ENCODE measurements at places on chromosomes 6 and 20.

GRCh38 chr20:59178983-59179595 is 15.5 kb downstream of the ZNF831 start:
- DNase-seq = no peak

DNA sequence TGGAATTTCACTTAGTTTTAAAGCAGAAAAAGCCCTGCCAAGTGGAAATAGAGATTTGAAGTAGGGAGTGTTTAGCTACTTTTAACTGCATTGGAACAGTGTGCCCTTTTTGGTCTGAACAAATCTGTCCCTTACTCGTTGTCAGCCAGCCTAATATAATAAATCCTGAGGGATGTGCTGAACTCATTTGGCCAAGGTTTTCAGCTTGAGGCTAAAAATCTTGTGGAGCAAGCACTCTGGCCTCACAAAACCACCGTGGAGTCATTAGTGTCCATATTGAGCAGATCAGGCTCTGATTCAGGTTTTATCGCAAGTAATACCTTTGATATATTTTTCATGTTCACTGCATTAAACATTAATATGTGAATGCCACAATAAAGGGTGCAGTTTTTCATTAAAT is 383.5 kb downstream of the FRK start:
- no peak for DNase-seq

GRCh38 chr6:19795211-19795610 is 42.0 kb upstream of the ID4 start:
- no peak for DNase-seq

DNA sequence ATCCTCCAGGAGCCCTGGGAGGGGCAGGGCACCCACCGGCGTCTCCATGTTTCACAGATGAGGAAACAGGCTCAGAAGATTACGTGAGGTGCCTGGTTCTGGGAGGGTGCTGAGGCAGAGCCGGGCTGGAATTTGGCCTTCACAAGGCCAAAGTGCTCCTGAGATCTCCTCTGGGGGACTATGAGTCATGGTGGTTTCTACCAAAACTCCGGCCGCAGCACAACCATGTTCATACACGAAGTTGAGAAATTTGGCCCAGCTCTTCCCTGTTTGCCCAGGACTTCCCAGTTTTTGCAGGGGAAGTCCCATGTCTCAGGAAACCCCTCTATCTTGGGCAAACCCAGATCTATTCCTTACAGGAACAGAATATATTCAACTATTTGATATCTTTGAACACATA is 172.9 kb upstream of the CDYL start:
- DNase-seq = no peak

DNA sequence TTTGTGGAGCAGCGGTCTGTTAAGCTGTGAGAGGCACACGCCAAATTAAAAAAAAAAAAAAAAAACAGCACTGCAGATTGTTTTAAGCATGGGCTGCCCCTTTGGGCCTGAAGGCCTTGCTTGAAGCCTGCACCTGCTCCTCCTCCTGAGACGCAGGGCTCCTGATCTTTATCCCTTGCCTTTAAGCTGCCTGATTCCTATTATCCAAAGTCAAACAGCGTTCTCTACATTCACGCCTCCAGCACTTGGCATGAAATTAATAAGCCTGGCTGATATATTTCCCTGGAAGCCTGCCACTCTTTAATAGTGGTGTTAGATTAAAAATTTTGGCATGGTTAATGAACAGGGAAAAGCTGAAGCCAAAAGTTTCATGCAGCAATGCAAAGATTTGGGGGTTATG is 163.9 kb downstream of the FAXC start:
- DNase-seq = no peak

DNA sequence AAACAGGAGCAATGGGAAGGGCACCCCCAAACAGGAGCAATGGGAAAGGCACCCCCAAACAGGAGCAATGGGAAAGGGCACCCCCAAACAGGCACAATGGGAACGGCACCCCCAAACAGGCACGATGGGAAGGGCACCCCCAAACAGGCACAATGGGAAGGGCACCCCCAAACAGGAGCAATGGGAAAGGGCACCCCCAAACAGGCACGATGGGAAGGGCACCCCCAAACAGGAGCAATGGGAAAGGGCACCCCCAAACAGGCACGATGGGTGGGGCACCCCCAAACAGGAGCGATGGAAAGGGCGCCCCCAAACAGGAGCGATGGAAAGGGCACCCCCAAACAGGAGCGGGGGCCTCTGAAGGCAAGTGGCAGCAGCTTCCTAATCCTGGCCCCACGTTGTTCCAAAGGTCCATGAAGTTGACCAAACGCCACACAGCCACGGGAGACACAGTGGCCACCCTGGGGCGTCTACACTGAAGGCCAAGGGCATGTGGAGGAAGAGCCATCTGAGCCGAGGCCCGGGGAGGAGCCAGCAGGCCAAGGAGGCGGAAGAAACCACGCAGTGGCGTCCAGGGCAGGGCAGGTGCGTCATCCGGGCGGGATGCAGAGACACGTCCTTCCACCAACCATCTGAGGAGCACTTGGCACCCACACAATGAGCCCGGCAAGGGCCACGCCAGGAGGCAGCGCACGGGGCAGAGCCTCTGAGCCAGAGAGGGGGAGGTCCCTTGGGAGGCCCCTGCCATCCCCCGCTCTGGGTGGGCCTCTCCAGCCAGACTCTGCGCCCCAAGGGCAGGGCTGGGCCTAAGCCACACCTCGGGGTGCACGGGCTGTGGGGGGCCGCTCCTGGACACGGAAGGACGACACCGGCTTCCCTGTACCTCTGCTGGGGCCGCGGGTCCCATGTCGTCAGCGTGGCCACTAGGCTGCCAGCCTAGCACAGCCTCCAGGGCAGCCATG is 21.5 kb upstream of the NTSR1 start:
- DNase-seq = no peak

- no peak for DNase-seq
Observed at GRCh38 chr6:56521976-56522375, 120.7 kb downstream of the DST start.

DNA sequence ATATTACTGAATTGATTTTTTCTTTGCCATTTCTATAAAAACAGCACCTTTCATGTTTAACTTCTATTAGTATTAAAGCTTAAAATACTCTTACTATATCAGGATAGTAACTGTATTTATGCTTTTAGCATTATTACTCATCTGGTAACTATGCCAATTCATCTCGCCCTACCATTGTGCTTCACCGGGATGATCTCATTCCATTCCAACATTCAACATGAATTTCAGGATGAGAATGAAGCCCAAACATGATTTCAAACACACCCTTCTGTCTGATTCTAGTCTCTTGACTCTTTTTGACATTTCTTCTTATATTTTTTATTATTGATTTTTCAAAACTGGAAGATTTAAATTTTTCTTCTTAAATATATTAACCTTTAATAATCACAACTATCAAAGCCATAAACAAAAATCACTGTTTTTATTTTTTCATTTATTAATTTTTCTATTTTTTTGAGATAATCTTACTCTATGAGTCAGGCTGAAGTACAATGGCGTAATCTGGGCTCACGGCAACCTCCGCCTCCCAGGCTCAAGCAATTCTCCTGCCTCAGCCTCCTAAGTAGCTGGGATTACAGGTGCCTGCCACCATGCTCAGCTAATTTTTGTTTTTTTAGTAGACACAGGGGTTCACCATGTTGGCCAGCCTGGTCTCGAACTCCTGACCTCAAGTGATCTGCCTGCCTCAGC is 46.7 kb downstream of the GJA1 start:
- no peak for DNase-seq

All from hematopoietic multipotent progenitor cell treated with erythropoietin and hydrocortisone succinate and interleukin-3 and kit ligand, for 8 days (in vitro differentiated cells).